ENCODE measurements at places on chromosomes 1 and 21. TPM values are rescaled to one million over a fixed set of nuclear protein-coding genes. Genes with fewer than 3 reads are reported as not detected.

DNA sequence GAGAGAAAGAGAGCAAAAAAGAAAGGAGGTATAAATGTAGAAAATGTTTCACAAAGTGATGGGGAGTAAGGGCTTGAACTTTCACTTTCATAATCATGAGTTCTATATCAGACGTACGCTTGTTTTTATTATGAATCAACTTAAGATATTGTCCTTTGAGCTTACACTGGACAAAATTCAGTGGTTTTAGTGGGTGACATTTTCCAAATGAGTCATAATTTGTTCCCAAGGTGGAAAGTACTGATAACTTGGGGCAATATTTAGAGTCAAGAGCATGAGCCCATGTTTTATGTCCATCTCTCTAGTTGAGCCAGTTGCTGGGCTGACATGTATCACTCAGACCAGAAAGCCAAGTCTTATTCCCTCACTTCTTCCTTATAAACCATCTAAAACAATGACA is 161.6 kb downstream of the CHRM3 start:
- no peak for DNase-seq

- no peak for DNase-seq
These were observed 143.9 kb downstream of the RGS7 start for GRCh38 chr1:241213139-241213538.

- DNase-seq, result no peak
These were observed 180.2 kb downstream of the PTPRU start for GRCh38 chr1:29416267-29417146.

Gene ZFP69B
- total RNA-seq, result 6.3 TPM

Gene FCRL6
- 7.3 TPM for total RNA-seq

DNA sequence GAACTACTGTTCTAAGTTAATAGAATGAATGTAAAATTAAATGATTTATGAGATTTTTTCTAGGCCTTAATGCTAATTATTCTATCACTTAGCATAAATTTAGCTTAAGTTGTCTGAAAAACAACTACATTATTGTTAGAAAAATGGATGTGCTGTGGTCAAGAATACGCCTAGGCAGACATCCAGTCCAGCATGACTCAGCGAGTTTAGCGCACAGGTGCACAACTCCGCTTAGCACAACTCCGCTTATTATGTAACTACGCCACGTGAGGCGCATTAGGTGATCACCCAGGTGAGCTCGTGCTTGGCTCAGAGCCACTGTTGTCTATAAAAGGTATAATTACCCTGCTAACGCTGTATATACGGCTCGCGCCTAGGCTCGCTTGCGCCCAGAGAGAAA is 1043.6 kb upstream of the ADGRL4 start:
- DNase-seq, result no peak

DNA sequence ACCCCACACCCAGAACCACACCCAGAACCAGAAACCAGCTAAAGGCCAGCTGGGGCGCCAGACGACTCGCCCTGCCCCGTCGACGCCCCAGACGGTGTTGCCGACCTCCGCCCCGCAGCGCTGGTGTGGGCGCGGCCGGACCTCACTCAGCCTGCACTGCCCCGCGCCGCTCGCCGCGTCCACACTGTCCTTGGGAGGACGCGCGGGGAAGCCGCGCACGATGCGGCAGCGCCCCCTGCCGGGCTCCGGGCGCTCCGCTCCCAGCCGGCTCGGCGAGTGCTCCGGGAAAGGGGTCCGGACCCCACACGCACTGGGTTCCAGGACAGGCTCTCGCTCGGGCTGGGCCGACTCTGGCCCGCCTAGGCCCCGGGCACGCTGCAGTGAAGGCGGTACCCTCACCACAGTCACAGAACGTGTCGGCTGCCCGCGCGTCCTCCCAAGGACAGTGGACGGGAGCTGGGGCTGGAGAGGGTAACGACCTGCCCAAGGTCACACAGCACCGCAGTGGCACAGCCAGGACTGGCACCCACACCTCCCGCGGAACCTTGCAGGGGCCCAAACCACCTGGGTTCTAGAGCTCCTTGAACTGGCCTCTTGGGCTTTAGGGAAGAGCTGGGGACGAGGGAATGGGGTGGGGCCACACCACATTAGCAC is 90.2 kb downstream of the DMRTA2 start:
- peak; percentile 79 for DNase-seq

DNA sequence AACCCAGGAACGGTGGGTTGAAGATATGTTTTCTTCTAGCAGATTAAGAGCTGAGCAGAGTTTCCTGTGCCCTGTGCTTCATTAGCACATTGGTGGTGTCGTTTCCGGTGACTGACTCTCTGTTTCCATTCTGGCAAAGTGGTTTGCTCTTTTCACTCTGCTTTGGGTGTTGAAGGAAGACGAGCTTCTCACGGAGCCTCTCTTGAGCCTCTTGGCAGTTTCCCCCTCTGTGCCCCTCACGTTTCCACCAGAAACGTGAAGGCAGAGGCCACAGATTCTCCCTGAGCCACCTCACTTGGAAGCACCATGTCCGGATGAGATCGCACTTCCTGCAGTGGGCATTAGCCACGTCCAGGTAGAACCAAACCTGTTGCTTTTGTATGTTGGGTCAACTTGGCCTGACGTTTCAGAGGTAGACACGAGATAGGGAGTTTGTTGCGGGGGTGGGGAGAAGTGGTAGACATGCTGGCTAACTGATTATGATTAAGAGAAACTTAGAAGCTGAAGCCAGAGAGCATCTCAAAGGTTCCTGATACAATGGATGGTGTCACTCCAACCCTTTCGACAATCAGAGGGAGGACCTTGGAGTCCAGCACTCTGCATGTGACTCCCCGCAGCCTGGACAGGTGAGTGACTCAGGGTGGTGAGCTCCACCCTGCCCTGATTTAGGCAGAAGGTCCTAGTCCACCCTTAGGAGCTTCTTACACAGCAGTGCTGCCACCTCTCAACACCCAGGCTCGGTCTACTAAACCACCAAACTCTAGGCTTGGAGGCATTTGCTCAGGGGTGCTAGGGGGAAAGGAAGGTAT is at the start of gene LAX1:
TSS of gene LAX1 (plus strand) at position 155 of the 809 bp plus-strand sequence. CDS start at position 538, 383 bp downstream.
- peak; percentile 67 for DNase-seq

DNA sequence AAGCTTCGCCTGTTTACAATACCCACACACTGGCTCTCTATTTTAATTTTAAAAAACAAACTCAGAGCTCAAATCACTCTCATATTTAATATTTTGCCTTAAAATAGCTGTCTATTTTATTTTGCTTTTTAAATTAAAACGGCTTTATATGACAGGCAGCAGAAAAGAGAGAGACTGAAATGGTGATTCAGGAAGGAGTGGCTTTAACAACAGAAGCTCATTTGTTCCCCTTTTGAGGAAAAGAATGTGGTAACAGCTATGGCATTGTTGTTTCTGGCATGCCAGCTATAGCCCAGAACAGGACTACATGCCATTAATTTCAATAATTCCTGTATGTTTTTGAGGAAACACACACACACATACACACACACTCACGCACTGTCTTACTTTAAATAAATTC is 234.2 kb upstream of the PTBP2 start:
- no peak for DNase-seq

- DNase-seq, result no peak
These were observed 72.0 kb downstream of the OLFM3 start for GRCh38 chr1:101924700-101925099.

Gene TSPAN1
- total RNA-seq, result not detected

Gene DNAJC6
- total RNA-seq, result 3.3 TPM

DNA sequence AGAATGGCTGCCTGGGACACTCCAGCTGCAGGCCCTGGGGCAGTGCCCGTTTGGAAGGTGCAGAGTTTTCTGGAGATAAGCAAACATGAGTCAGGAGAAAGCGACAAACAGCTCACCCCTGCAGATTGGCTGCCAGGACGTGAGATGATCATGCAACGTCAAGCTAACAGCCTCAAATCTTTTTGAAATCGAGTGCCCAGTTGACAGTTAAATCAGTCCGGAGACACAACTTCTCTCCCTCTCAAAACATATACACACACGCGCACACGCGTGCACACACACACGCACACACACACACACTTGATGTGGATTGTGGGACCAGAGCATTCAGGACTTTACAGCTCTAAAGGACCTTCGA is 49.4 kb downstream of the TENT5C start:
- DNase-seq, result no peak

Gene BRINP2
- not detected for total RNA-seq

Gene LIN9
- total RNA-seq, result 11.1 TPM

- no peak for DNase-seq
These were observed 2.3 kb downstream of the PAX7 start for GRCh38 chr1:18632783-18633421.

Measured in activated naive CD8-positive, alpha-beta T cell treated with anti-CD3 and anti-CD28 coated beads, Interleukin-2, amount 10 ng/mL, durations not matched to agents 7 days and 5 days (primary cell).